ENCODE measurements at places on chromosomes 16 and 17.
A peak's percentile ranks its signal among the peaks of the same experiment; 100 is the strongest.

GRCh38 chr17:28293994-28294393, 25.0 kb upstream of the TMEM97 start:
- no peak for DNase-seq

- no peak for DNase-seq
Measured at GRCh38 chr16:4385066-4385788, 13.6 kb downstream of the VASN start.

DNA sequence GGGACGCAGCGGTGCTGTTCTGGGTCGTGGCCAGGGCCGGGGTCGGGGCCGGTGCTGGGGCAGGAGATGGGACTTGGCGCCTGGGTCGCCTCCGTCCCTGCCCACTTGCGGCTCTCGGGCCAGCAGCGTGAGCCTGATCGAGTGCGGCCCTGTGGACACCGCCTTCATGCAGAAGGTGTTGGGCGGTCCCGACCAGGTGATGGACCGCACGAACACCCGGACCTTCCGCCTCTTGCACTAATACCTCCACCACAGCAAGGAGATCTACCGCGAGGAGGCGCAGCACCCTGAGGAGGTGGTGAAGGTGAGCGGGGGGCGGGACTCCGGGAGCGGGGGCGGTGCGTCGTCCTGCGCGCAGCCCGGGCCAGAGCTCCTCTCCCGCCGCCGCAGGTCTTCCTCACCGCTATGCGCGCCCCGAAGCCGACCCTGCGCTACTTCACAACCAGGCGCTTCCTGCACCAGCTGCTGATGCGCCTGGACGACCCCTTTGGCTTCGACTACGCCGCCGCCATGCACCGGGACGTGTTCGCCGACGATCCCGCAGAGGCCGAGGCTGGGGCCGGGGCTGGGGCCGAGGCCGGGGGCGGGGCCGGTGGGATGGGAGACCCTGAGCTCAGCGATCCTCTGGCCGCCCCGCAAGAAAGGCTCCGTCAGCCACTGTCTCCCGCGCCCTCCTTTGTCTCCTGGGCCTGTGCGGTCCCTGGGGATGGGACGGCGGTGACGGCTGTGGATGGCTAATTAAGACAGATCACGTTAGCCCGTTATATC, 4.5 kb upstream of the HSD17B1 start:
- DNase-seq, result peak; percentile 73

DNA sequence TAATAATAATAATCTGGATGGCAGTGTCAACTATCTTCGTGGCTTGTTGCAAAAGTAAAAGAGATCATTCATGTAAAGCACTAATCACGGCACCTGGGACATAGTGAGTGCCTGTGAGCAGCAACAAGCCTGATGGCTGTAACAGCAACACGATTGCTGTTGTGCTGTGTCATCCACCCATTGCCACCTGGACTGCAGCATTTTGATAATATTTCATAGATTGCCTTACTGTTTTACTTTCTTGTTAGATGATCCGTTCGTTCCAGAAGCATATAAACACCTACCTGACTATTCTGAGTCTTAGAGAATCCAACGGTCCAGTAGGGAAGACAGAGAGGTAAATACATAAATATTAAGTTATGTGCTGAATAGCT, 3.1 kb upstream of the MRPS23 start:
- no peak for DNase-seq

GRCh38 chr17:37490638-37491614, 1.2 kb downstream of the DUSP14 start:
- DNase-seq, result no peak

DNA sequence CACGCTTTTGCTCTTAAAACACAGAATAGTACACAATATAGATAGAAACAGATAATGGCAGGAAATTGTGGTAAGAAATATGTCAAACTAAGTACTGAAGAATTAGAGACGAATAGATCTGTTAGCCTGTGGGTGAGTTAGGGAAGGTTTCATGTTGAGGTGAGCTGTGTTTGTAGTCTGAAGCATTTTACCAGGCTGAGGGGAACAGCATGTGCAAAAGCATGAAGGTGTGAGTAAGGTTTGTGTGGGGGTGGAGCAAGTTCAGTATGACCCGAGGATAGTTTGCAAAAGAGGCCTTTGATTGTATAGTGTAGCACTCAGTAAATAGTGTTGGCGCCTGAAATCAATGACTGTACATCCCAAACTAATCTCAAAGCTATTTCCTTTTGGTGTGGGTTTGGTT, 13.8 kb downstream of the IGSF6 start:
- no peak for DNase-seq

- peak; percentile 24 for DNase-seq
Measured at GRCh38 chr16:66894948-66895688, 14.8 kb downstream of the PDP2 start.

- no peak for DNase-seq
Measured at GRCh38 chr17:44915862-44916780, 821 bp upstream of the GFAP start.

DNA sequence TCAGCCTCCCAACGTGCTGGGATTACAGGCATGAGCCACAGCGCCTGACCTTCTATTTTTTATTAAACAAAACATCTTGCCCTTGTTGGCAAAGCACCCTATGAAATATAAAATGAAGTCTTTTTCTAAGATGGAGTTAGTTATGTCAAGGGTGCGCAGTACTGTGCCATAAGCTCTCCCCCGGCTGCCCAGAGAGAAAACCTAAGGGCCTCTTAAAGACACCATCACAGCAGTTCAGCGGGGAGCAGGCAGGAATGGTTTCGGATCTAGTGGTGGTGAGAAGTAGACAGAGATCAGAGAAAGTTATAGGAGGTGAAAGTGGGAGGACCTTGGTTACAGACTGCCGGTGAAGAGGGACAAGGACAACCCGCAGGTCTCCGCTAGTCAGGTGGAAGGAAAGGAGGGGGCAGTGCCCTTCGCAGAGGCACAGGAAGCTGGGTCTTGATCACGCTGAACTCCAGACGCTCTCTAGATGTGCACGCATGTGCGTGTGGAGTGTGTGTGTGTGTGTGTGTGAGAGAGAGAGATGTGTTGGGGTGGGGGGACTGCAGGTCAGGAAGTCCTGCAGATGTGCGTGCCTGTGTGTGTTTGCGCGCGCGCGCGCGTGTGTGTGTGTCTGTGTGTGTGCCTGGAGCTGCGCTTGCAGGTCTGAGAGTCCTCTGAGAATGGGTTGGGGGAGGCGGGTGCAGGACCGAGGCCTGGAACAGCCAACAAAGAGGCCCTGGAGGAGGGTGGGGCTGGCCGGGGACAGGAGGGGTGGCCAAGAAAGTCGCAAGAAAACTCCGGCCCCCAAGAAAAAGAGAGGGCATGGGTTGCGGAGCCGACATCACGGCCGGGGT, 748 bp upstream of the CMTM3 start:
- peak; percentile 63 for DNase-seq

DNA sequence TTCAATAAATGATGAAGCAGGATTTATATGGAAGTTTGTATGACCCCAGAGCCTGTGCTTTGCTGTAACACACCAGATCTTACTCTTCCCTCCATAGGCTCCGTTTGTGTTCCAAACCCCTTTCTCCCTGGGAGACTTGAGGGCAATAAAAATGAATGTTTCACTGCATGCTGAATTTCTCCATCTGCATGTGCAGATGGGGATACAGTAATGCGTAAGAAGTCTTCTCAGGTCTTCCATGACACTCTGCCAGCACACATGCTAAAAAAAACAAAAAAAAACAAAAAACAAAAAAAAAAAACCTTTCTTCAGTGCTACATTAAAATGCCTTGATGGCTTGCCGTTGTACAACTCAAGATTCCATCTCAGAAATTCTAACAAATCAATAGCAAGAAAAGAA, 170.2 kb upstream of the ANKFN1 start:
- DNase-seq, result no peak

- no peak for DNase-seq
Measured at GRCh38 chr17:39666601-39667261, 1.5 kb upstream of the PNMT start.

DNA sequence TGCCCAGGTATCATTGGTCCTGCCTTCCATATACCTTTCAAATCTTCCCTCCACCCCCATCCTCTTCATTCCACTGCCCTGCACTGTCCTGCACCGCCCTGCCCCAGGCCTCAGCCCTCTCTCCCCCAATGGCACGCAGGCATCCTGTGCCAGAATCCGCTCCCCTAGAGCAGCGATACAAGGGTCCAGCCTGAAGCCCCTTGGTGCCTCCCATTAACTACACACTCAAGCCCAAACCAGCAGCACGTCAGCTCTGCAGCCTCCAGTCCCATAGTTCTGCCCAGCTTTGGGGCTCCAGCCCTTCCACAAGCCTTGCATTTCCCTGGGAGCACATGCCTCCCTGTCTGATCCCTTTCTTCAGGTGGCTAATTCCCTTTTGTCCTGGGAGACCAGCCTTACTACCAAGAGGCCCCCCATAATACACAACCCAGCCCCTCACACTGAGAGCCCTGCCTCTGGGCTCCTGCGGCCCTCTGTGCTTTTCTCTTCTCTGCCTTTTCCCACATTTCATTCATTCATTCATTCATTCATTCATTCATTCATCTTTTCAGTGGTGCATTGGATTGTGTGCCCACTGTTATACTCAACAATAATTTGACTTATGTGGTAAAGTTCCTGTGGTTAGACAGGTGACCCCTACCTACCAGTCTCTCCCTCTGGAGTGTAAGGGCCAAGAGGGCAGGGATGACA, 26.8 kb upstream of the DLX3 start:
- DNase-seq, result no peak

GRCh38 chr16:8855051-8855786, 13.6 kb downstream of the CARHSP1 start:
- no peak for DNase-seq

- no peak for DNase-seq
Measured at GRCh38 chr16:65572156-65572555, 450.3 kb upstream of the CDH11 start.

Data from activated T-cell treated with anti-CD3 and anti-CD28 coated beads for 1 hour (primary cell).